T47D (cell line): ENCODE measurements at places on chromosomes 1 and 21.

GRCh38 chr1:1250786-1251284, 4.3 kb upstream of the C1QTNF12 start:
- DNase-seq: peak; percentile 44

DNA sequence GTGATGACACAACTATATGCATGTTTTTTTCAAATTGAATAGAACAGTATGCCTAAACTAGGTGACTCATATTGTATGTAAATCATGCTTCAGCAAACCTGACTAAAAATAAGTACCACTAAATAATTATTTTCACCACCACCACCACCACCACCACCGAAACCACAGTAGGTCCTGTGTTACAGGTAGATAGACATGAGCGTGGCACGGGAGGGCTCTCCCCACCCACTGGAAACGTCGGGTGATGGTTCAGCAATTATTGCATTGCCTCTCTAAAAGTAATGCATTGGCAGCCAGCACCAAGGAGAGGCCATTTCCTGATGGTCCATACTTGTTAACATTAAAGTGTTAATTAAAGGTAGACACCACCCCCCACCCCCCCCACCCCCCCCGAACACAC, 297.0 kb upstream of the NCAM2 start:
- DNase-seq: no peak

DNA sequence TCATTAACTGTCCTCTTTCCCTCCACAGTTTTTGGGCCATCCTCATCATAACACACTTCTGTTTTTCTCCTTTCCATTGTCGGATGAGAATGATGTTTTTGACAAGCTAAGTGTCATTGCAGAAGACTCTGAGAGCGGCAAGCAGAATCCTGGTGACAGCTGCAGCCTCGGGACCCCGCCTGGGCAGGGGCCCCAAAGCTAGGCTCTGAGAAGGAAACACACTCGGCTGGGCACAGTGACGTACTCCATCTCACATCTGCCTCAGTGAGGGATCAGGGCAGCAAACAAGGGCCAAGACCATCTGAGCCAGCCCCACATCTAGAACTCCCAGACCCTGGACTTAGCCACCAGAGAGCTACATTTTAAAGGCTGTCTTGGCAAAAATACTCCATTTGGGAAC, 28.6 kb upstream of the IFNAR1 start:
- no peak for DNase-seq

- DNase-seq: no peak
These were observed 1317.7 kb downstream of the MRPL39 start for GRCh38 chr21:24289539-24289938.

- DNase-seq: no peak
These were observed 67.5 kb downstream of the TRIM11 start for GRCh38 chr1:228339059-228339704.

DNA sequence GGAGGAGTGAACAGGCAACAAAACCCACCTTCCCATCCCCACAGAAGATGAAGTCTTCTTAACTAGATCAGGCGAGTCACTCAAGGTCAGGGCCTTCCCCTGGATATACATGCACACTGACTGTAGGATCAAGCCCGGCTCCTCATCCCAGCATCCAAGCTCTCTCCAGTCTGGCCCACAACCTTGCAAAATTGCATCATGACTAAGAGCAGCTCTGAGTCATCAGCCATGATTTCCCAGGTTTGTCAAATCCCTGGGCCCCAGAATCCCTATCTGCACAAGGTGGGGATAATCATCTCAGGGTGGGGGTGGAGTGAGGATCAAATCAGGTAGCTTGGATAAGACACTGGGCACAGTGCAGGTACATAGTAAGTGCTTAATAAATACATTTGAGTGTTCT, 199.3 kb upstream of the GRIK3 start:
- no peak for DNase-seq

DNA sequence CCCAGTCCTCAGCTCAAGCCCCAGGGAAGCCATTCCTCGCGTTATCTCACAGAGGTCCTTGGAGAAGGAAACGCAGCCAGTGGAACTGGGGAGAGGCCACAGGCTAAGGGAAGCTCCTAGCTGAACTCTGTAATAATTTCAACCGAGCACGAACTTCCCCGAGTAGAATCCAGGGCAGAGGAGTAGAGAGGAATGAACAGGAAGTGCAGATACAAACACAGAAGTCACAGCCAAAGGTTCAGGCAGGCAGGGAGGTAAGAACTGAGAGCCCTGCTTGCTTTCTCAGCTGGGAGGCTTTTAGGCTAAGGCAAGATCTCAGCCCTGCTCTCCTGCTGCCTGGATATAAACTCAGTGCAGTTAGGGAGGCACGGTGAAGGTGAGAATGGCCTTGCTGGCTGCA, 23.7 kb downstream of the WARS2 start:
- no peak for DNase-seq

- no peak for DNase-seq
These were observed 43.7 kb upstream of the SCMH1 start for GRCh38 chr1:41285818-41286217.

GRCh38 chr1:29550119-29550841, 314.0 kb downstream of the PTPRU start:
- no peak for DNase-seq

GRCh38 chr1:41390166-41390565, 28.9 kb downstream of the FOXO6 start:
- no peak for DNase-seq

DNA sequence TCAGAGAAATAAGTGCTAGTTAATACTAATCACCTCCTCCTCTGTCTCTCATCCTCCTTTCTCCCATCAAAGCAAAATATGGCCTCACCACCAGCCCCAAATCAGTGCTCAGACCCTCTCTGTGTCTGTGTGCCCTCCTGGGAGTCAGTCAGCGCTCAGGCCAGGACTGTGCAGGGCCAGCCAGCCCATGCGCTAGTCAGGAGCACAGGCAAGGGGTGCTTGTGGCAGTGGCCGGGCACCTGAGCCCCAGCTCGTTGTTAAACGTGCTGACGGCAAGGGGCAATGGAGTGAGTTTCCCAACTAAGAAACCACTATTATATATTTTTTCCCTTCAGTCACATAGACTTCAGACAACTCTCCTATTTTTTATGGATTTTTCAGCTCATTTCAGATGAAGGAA, 19.2 kb upstream of the PGD start:
- no peak for DNase-seq

GRCh38 chr1:61450454-61450853, 274.5 kb downstream of the TM2D1 start:
- no peak for DNase-seq

DNA sequence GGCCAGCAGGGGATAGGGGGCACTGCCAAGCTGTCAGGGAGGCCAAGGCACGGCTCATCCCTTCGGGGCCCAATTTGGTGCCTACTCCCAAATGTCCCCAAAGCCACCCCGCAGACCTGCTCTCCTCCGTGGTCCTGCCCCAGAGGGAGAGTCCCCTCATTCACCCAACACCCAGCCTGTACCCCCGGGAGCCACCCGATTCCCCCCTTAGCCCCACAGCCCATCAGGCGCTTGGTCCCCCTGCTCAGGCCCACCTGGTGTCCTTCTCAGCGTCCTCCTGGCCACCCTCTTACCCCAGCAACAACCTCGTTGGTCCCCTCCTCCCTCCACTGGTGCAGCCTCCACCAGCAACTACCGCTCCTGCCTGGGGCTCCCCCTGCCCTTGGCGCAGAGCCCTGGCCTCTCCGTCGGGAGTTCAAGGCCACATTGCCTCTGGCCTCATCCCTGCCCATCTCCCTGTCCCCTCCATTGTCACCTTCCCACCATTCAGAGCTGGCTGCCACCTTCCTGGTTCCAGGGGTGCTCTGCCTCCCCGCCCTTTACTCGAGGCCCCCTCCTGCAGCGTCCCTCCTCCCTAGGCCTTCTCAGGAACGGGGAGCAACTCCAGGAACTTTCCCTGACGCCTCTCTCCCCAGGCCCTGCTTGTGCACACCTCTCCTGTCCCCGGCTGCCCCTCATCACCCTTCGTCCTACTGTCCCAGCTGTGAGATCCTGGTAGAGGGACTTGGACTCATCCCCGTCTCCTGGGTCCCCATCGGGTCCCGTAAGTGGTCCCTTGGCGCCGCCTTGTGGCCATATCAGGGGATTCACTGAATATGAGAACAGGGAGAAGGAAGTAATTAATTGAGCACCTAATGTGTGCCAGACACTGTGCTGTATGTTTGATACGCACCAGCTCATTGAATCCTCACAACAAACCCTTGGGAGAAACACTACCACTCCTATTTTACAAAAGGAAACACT, 73.9 kb downstream of the RAP1GAP start:
- DNase-seq: no peak

DNA sequence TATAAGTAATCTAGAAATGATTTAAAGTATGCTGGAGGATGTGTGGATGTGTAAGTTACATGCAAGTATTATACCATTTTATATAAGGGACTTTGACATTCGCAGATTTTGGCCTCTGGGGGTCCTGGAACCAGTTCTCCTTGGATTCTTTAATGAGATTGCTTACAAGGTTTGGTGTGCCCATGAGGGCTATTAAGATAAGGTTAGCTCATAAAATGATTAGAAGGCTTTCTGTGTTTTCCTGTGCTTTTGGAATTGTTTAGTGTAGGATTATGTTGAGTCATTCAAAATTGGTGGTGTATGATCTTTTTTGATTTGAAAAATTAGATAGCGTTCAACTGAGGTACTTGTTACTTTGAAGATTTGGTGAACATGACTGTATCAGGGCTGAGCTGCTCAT, 5.6 kb downstream of the USP25 start:
- no peak for DNase-seq

DNA sequence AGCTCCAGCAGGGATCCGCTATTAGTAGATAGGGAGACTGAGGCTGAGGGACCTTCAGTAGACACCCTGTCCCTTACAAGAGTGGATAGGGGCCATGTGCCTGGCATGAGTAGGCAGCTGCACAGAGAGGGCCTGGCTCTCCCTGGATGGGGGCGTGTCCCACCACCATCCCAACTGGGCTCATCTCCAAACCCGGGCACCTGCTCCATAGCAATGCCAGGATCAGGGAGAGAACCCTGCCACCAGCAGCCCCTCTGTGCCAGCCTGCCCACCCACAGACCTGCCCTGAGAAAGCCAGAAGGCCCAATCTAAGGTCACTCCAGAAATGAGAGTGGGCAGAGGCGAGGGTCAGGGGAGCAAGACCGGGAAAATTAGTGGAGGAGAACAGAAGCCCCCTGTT, 121.3 kb downstream of the GRIK3 start:
- DNase-seq: no peak

DNA sequence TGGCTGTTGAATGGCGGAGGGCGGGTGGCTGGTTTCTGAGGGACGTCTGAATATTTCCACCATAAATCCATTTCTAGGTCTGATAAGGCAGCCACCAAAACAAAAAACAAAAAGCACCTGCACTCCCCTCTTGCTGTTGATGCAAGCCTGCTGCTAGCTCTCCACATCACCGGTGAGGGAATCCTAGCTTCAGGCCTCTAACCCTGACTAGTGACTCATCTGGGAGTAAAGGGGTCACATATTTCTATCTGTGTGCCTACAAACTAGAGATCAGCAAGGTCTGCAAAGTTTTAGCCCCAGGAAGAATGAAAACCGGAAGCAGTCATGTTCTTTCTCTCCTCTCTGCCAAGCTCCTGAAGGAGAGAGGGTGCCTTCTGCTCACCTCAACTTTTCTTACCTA, 10.3 kb upstream of the ERMAP start:
- DNase-seq: no peak
